ENCODE measurements at places on chromosomes 11 and 22.

DNA sequence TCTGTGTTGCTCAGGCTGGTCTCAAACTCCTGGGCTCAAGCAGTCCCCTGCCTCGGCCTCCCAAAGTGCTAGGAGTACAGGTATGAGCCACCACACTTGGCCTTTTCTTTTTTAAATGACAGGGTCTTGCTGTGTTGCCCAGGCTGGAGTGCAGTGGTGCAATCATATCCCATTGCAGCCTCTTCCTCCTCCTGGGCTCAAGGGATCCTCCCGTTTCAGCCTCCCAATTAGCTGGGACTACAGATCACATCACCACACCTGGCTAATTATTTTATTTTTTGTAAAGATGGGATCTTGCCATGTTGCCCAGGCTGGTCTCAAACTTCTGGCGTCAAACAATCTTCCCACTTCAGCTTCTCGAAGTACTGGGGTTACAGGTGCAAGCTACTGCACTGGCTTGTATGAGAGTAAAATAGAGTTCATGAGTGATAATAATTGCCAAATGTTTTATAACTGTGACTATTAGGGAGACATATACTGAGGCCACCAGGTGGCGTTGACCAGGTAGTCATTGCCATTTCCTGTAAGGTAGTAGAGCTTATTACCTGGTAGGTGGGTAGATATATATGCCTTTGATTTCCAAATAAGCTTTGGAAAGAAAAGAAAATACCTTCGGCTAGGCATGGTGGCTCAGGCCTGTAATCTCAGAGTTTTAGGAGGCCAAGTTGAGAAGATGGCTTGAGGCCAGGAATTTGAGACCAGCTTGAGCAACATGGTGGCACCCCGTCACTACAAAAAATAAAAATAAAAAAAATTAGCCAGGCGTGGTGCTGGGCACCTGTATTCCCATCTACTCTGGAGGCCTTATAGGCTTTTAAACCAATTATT is 5.4 kb downstream of the FDX1 start:
- peak; percentile 44 for DNase-seq

DNA sequence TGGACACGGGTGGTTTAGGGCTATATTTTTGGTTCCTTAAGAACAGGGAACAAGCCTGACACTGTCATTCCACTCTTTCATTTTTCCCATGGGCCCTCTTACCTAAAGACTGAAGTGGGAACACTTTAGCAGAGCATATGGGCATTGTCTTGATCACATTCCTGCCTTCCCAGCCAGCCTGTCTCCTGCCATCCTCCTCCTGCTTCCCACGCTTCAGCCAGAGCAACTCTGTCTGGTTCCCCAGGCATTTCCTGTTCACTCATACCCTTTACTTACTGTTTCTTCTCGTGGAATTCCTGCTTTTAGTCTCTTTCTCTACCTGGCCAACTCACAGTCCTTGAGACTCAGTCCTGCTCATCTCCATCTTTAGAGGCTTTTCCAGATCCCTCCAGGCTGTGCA is 22.8 kb downstream of the MRPL16 start:
- no peak for DNase-seq

DNA sequence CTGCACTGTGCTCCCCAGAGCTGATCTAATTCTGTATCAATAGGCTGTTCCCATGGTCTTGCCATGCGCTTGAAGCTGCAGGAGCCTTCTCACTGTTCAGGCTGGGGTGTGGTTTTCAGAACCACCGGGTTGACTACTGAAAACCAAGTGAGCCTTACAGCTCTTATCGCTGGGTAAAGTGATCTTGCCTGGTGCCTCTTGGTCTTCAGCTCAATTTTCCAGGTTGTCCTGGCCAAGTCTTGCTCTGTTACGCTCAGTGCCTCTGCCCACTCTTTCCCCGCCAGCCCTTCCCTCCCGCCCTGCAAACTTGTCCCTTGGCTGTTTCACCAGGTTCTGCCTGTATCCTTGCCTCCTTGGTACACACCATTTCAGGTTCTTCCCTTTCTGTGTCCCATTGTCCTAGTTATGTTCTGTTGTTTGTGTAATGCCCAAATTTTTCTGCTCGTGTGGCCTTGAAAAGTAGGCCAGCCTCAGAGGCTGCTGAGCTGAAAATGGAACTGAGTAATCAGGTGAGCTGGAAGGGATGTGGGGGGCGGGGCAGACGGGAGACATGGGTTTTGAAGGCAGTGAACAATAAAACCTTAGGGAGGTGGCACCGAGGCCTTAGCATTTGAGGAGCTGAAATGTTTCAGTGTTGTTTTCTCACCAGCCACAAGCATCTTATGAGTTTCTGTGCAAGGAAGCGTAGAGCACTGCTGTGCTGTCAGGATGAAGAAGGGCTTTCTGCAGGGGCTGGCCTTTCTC is 11.2 kb downstream of the PEX26 start:
- DNase-seq = peak; percentile 95

DNA sequence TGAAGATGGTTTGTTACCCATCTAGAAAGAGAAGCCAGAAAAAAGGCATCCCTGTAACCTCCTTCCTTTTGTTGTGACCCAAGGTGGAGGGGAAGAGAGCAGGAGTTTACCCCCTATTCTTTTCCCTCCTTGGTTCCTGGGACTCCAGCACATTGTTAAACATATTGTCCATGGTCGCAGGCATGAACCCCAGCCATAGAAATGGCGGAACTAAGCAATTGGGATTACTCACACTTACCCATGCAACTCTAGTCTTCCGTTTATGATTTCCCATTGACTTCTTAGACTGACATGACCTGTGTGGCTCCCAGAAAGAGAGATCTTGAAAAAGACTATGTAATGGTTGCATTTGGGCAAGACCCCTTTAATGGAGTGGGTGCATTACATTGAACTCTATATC is 45.4 kb downstream of the OR4C46 start:
- DNase-seq = no peak

- DNase-seq = no peak
These were observed 6.1 kb downstream of the FJX1 start for GRCh38 chr11:35624316-35624715.
